ENCODE measurements at places on chromosomes 6 and 20. TPM values are rescaled to one million over a fixed set of nuclear protein-coding genes. Genes with fewer than 3 reads are reported as not detected.

The EYA2 gene
- polyA plus RNA-seq = 23.6 TPM

The PHACTR3 gene
- 0.27 TPM for polyA plus RNA-seq

The LGSN gene
- not detected for polyA plus RNA-seq

The ENPP3 gene
- polyA plus RNA-seq = 0.10 TPM

The OPRM1 gene
- not detected for polyA plus RNA-seq

The SUMO4 gene
- polyA plus RNA-seq = not detected

The MATN4 gene
- 0.08 TPM for polyA plus RNA-seq

The AK9 gene
- polyA plus RNA-seq = 3.0 TPM

The SLC24A3 gene
- polyA plus RNA-seq = 7.3 TPM

The SLC17A2 gene
- not detected for polyA plus RNA-seq

The RAB32 gene
- polyA plus RNA-seq = 1.6 TPM

The UTRN gene
- 9.8 TPM for polyA plus RNA-seq

The JAG1 gene
- polyA plus RNA-seq = 36.5 TPM

The PI16 gene
- 2.7 TPM for polyA plus RNA-seq

The OR12D2 gene
- not detected for polyA plus RNA-seq

The PGBD1 gene
- polyA plus RNA-seq = 1.3 TPM

The GNRH2 gene
- polyA plus RNA-seq = 0.24 TPM

The CST4 gene
- not detected for polyA plus RNA-seq

The KCNK5 gene
- 2.7 TPM for polyA plus RNA-seq

The SNAP91 gene
- polyA plus RNA-seq = 0.04 TPM

The ADAM33 gene
- polyA plus RNA-seq = 27.3 TPM

The DEF6 gene
- polyA plus RNA-seq = 25.2 TPM

The EYS gene
- polyA plus RNA-seq = not detected

The TFAP2A gene
- polyA plus RNA-seq = 20.9 TPM

The STMND1 gene
- polyA plus RNA-seq = 0.53 TPM

The KCTD20 gene
- 18.5 TPM for polyA plus RNA-seq

The DACT2 gene
- polyA plus RNA-seq = 0.83 TPM

The COL9A1 gene
- polyA plus RNA-seq = 0.08 TPM

The ULBP1 gene
- polyA plus RNA-seq = 0.31 TPM

The ZDHHC14 gene
- 3.7 TPM for polyA plus RNA-seq

The FERMT1 gene
- 10.9 TPM for polyA plus RNA-seq

The RPRD1B gene
- polyA plus RNA-seq = 4.9 TPM

The EBF4 gene
- 7.0 TPM for polyA plus RNA-seq

The SIGLEC1 gene
- 1.1 TPM for polyA plus RNA-seq

The CCDC170 gene
- 0.04 TPM for polyA plus RNA-seq

The SH3BGRL2 gene
- polyA plus RNA-seq = 28.8 TPM

The MAS1 gene
- not detected for polyA plus RNA-seq

The RNF39 gene
- 15.6 TPM for polyA plus RNA-seq

The TRIM39 gene
- 12.1 TPM for polyA plus RNA-seq

The TRIM10 gene
- polyA plus RNA-seq = not detected

The ECT2L gene
- 0.04 TPM for polyA plus RNA-seq

The EGFL8 gene
- 27.7 TPM for polyA plus RNA-seq

The GJA1 gene
- 21.5 TPM for polyA plus RNA-seq

The CLPSL1 gene
- polyA plus RNA-seq = not detected

The COL11A2 gene
- 0.38 TPM for polyA plus RNA-seq

All from esophagus (tissue), 2 donors.